ENCODE measurements at places on chromosomes 11 and 22. TPM values are rescaled to one million over a fixed set of nuclear protein-coding genes. Genes with fewer than 3 reads are reported as not detected.

The SMTNL1 gene
- not detected for total RNA-seq

The CHID1 gene
- 59.2 TPM for total RNA-seq

- DNase-seq: no peak
- no peaks in the 10 kb centered on the region for H3K27me3 ChIP-seq
- no peaks in the 10 kb centered on the region for H3K36me3 ChIP-seq
- H3K27ac ChIP-seq: no peak overlapping the region
- no peak overlapping the region for H3K4me3 ChIP-seq
Measured at GRCh38 chr11:96105944-96106343, 182.0 kb upstream of the MTMR2 start.

GRCh38 chr11:47863189-47863897 is 15.2 kb upstream of the NUP160 start:
- no peaks in the 10 kb centered on the region for H3K36me3 ChIP-seq
- DNase-seq: peak; percentile 77
- peak overlapping the region; percentile 30 for H3K27ac ChIP-seq
- H3K4me3 ChIP-seq: no peak overlapping the region

GRCh38 chr11:118610225-118610772 is 2.9 kb downstream of the PHLDB1 start:
- H3K4me1 ChIP-seq: peaks cover 24% of the 10 kb centered on the region
- no peak for DNase-seq
- peak overlapping the region; percentile 29 for H3K4me3 ChIP-seq
- no peaks in the 10 kb centered on the region for H3K27me3 ChIP-seq
- no peaks in the 10 kb centered on the region for H3K36me3 ChIP-seq
- peak overlapping the region; percentile 67 for H3K27ac ChIP-seq

GRCh38 chr11:6745018-6745417 is 26.8 kb downstream of the OR2AG2 start:
- peak overlapping the region; percentile 79 for H3K27ac ChIP-seq
- peaks cover under 1% of the 10 kb centered on the region for H3K36me3 ChIP-seq
- H3K27me3 ChIP-seq: no peaks in the 10 kb centered on the region
- H3K4me1 ChIP-seq: peaks cover 60% of the 10 kb centered on the region
- no peak for DNase-seq

The PRG3 gene
- not detected for total RNA-seq

DNA sequence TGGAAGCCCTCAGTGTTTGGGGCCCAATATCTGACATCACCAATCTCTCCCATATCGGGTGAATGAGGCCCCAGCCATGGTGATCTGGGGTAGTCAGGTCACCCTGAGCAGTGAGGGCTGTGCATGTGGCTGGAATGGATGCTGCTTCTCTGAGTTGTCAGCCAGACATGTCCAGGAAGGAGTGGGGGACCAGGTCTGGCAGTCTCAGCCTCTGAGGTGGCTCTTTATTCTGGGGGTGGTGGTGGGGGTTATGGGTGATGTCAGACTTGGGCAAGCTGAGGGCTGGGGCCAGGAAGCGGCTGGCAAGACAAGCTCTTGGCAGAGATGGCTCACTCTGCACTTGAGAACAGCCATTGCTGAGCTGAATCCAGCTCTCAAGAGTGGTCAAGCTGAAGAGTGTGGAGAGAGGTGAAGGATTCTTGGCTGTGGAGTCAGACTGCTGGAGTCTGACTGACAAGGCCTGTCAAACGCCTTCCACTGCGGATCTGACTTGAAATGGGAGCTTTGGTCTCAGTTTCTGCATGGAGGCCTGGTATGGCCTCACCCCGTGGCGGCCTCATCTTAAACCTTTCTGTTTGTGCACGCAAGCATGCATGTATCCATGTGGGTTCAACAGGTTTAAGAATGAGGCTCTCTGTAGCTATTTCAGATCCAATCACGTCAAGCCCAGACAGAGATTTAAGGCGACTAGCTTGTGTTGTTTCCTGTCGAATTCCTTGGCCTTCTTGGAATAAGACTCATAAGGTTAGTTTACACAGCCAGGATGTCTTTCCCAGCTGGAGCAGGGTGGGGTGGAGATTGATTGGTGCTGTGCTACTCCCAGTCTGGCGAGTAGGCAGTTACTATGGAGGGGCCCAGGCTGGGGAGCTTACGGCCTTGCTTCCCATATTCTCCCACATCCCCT is 83.9 kb upstream of the TIMP3 start:
- no peak overlapping the region for H3K4me3 ChIP-seq
- no peak for DNase-seq
- no peaks in the 10 kb centered on the region for H3K27me3 ChIP-seq
- H3K27ac ChIP-seq: no peak overlapping the region

- H3K36me3 ChIP-seq: no peaks in the 10 kb centered on the region
- H3K27me3 ChIP-seq: no peaks in the 10 kb centered on the region
- H3K4me1 ChIP-seq: no peaks in the 10 kb centered on the region
- H3K4me3 ChIP-seq: no peak overlapping the region
Measured at GRCh38 chr11:34775417-34775888, 140.7 kb downstream of the APIP start.

GRCh38 chr22:26199665-26200064 is 30.4 kb downstream of the SEZ6L start:
- no peak for DNase-seq
- no peaks in the 10 kb centered on the region for H3K4me1 ChIP-seq
- no peaks in the 10 kb centered on the region for H3K36me3 ChIP-seq
- no peaks in the 10 kb centered on the region for H3K27me3 ChIP-seq
- no peak overlapping the region for H3K4me3 ChIP-seq

The PLAAT4 gene
- 152 TPM for total RNA-seq

DNA sequence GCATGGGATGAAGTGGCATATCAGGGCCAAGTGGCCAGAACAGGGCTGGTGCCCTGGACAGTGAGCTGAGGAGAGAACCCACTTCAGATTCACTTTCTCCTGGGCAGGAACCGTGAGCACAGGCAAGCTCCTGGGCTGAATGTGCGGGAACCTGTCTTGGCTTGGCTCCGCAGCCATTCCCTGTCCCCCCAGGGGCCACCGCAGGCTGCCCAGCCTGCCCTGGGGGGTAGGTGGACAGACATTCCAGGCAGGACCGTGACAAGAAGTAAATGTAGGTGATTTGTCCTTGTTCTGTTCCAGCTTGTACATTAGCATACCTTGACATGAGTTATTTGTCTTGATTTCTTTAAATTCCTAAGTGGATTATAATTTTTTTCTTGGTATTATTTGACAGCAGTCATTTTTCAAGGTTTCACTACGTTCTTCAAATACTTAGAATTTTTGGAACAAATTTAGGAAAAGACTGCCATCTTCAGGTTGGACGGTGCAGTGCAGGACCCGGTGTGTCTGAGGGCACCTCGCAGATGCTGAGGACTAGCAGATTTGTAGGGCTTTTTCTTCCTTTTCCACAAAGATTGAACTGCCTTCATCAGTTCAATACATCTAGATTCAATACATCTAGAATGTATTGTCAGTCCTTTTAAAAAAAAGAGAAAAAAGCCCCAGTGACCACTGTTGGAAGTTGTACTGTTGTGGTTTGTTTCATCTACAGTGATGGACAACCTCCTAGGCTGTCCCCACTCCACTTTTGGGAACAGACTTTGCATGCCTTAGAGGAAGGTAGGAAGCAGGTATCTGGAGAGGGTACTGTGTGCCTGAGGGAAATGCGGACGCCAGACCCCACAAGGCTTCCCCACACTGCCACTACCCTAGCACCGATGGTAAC is 115.1 kb upstream of the RASSF10 start:
- H3K27ac ChIP-seq: no peak overlapping the region
- no peaks in the 10 kb centered on the region for H3K36me3 ChIP-seq
- H3K4me3 ChIP-seq: no peak overlapping the region
- no peaks in the 10 kb centered on the region for H3K27me3 ChIP-seq
- no peaks in the 10 kb centered on the region for H3K4me1 ChIP-seq

GRCh38 chr22:32852395-32853251 is 51.1 kb downstream of the TIMP3 start:
- H3K4me3 ChIP-seq: no peak overlapping the region
- no peak overlapping the region for H3K27ac ChIP-seq
- no peaks in the 10 kb centered on the region for H3K4me1 ChIP-seq
- H3K27me3 ChIP-seq: no peaks in the 10 kb centered on the region
- no peak for DNase-seq

DNA sequence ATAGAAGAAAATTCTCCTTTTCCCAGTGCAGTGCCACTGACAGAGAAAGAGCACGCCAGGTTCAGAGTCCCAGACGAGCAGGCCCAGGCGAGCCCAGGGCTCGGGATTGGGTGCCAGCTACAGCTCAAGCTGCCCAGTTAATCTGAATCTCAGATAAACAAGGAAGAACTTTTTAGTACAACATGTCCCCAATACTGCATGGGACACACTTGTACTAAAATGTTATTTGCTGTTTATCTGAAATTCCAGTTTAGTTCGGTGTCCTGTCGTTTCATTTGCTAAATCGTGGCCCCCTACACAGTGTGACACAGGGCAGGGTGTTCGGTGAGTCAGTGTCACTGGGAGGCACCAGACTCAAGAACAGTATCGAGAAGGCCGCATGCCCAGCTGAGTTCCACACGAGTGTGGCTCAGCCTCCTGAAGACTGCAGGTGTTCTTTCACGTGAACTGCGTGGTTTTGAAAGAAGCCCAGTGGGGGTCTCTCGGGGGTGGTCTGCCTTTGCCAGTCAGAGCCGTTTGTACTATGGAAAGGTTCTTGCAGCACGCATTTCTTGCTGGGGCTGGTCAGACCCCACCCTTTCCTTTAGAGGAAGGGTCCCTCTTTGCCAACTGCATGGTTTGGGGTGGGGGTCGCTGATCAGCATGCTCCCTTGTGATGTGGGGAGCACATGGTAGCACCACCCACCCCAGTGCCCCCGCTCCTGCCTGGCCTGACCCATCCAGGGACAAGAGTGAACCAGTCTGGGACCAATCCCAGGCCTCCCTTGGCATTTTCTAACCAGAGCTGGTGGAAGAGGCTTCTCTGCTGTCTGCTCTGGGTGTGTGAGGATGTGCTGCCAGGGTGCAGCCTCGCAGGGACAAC is 115.6 kb upstream of the B3GAT1 start:
- no peaks in the 10 kb centered on the region for H3K36me3 ChIP-seq
- H3K27ac ChIP-seq: no peak overlapping the region
- H3K4me1 ChIP-seq: no peaks in the 10 kb centered on the region
- H3K27me3 ChIP-seq: no peaks in the 10 kb centered on the region
- no peak overlapping the region for H3K4me3 ChIP-seq
- no peak for DNase-seq

The CLDN5 gene
- not detected for total RNA-seq

The OR8A1 gene
- not detected for total RNA-seq

DNA sequence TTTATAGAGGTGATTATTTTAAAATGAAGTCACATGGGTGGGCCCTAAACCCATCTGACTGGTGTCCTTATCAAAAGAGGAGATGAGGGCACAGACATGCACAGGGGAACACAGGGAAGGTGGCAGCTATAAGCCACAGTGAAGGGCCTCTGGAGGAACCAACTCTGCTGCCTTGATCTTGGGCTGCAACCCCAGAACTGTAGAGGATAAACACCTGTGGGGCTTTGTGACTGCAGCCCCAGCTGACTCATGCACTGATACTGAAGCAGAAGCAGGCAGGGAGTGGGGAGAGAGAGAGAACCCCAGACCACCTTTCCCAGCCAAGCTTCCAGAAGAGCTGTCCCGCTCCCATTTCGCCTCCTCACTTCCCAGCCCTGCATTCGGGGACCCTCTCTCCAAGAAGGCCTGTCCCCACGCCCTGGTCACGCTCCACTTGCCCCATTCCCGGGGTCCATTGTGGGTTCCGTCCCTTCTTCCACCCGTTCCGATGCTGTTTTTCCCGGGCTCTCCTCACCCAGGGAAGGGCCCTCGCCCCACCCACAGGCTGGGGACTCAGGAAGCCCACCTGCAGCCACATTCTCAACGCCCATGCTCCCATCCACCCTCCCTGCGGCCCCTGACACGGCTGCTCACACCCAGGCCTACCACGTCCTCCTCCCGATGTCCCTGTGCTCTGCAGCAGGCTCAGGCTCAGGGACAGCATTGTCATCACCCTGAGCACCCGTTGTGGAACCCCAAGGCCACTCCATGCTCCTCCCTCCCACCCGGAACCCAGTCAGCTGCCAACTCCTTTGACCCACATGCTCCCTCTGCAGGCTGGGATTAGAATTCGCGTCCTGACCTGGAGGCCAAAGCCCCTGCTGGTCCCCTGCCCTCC is 90.8 kb upstream of the SHANK2 start:
- H3K27ac ChIP-seq: no peak overlapping the region
- H3K36me3 ChIP-seq: no peaks in the 10 kb centered on the region
- no peaks in the 10 kb centered on the region for H3K4me1 ChIP-seq
- DNase-seq: no peak
- no peak overlapping the region for H3K4me3 ChIP-seq
- H3K27me3 ChIP-seq: no peaks in the 10 kb centered on the region

All from CD4-positive, alpha-beta memory T cell (primary cell).